ENCODE measurements at places on chromosomes 11 and 22.

- peak; percentile 58 for DNase-seq
Observed at GRCh38 chr11:129695571-129696308, 119.9 kb upstream of the TMEM45B start.

DNA sequence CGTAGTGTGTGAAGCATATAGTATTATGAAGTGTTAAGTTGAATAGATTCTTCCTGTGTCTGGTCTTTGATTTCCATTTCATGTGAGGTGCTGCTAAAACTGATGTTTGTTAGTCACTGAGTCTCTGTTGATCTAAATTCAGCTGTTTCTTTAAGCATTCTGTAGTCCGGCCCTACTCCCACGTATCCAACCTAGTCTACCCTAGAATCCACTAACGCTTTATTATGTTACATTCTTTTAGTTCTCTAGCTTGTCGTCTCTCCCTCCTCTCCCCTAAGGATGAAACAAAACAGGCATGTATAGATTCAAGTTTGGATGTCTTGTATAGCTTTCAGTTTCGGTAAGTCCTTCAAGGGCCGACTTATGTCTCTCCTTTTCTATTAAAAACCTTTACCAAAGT is 4.1 kb downstream of the WEE1 start:
- DNase-seq = no peak

DNA sequence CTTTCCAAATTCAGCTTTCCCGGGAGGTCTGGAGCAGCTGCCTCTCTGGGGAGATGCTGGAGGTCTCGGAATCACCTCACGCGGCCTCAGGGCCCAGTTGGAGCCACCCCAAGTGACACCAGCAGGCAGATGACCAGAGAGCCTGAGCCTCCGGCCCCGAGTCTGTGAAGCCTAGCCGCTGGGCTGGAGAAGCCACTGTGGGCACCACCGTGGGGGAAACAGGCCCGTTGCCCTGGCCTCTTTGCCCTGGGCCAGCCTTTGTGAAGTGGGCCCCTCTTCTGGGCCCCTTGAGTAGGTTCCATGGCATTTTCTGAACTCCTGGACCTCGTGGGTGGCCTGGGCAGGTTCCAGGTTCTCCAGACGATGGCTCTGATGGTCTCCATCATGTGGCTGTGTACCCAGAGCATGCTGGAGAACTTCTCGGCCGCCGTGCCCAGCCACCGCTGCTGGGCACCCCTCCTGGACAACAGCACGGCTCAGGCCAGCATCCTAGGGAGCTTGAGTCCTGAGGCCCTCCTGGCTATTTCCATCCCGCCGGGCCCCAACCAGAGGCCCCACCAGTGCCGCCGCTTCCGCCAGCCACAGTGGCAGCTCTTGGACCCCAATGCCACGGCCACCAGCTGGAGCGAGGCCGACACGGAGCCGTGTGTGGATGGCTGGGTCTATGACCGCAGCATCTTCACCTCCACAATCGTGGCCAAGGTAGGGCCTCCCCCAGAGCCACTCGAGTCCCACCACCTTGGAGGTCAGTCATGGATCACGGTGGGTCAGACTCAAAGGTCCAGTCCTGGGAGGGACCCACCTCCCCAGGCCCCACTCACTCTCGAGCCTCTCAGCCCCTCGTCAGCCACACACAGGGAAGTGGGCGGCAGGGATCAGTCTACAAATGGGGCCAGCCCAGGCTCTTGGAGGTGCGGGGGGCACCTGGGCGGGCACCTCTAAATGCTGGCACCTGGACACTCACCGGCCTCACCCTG is 525 bp downstream of the SLC22A12 start:
- DNase-seq = no peak

DNA sequence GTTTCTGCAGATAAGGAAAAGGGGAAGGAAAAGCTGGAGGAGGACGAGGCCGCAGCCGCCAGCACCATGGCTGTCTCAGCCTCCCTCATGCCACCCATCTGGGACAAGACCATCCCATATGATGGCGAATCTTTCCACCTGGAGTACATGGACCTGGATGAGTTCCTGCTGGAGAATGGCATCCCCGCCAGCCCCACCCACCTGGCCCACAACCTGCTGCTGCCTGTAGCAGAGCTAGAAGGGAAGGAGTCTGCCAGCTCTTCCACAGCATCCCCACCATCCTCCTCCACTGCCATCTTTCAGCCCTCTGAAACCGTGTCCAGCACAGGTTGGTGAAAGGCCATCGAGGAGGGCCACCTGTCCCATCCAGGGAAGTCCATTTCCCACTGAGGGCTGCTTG is 5.6 kb downstream of the TEF start:
- DNase-seq = no peak

- DNase-seq = peak; percentile 60
Observed at GRCh38 chr22:46803031-46803880, 40.8 kb downstream of the TBC1D22A start.

- no peak for DNase-seq
Observed at GRCh38 chr11:59957094-59957493, 6.7 kb upstream of the OOSP4A start.
